ENCODE measurements at places on chromosomes 7 and 10.

GRCh38 chr7:149495785-149496641, 1.6 kb downstream of the ZNF746 start:
- no peak for DNase-seq

DNA sequence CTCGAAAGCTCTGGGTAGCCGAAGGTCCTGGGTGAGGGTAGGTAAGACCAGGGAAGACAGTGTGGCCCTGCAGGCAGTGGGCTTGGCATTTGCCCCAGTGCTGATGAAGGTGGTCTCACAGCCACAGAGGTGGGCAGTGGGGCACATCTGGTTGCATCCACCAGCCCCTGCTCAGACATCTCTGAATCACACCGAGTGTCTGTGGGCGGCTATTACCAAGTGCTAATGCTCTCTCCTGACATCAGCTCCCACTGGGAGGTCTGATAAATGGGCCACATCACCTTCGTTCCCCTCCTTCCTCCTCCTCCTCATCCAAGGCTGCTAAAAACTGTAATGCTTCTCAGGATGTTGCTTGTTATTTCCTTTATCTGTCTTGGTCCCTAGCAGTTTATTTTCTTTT, 330.9 kb upstream of the COBL start:
- DNase-seq = no peak

GRCh38 chr10:56370217-56371113, 9.4 kb upstream of the ZWINT start:
- no peak for DNase-seq

GRCh38 chr10:99966306-99966705, 43.4 kb downstream of the DNMBP start:
- no peak for DNase-seq

DNA sequence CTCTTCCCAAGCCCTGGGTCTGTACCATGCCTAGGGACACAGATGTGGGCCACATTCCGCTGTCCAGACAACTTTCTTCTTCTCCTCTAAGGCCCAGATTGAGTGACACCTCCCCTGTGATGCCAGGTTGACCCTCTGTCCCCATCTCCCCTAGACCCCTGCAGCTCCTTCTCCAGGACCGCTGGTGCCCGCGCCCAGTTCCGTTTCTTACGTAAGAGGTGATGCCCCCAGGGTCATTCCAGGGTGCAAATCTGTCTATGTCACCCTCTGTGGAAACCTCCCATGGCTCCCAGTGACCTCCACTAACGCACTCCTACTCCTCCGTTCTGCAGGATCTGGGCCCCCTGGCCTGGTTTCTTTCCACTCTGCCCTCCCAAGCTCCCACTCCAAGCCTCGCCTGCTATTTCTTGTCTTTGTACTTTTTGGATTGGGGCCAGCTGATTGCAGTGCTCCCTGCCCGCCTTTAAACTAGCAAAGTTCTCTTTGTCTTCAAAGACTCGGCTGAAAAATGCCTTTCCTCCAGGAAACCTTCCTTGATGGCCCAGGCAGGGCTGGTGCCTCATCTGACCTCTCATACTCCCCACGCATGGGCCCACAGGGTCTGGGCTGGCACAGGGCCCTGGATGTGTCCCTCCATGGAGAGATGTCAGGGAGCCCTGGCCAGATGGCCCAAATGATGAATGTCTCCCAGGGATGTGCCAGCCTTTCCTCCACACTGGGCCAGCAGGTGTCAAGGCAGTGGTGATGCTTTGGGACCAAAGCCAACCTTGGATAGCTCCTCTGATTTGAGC, 21.3 kb upstream of the ELN start:
- DNase-seq = no peak
